ENCODE measurements at places on chromosomes 7 and 10.

GRCh38 chr10:69715156-69715898 lies 85.3 kb downstream of the FAM241B start:
- no peak for DNase-seq

- DNase-seq = no peak
Measured at GRCh38 chr10:61753453-61753852, 90.7 kb downstream of the CABCOCO1 start.

- DNase-seq = no peak
Measured at GRCh38 chr10:17003651-17004286, 125.8 kb downstream of the CUBN start.

GRCh38 chr7:106001886-106002285 lies 38.8 kb downstream of the CDHR3 start:
- no peak for DNase-seq

DNA sequence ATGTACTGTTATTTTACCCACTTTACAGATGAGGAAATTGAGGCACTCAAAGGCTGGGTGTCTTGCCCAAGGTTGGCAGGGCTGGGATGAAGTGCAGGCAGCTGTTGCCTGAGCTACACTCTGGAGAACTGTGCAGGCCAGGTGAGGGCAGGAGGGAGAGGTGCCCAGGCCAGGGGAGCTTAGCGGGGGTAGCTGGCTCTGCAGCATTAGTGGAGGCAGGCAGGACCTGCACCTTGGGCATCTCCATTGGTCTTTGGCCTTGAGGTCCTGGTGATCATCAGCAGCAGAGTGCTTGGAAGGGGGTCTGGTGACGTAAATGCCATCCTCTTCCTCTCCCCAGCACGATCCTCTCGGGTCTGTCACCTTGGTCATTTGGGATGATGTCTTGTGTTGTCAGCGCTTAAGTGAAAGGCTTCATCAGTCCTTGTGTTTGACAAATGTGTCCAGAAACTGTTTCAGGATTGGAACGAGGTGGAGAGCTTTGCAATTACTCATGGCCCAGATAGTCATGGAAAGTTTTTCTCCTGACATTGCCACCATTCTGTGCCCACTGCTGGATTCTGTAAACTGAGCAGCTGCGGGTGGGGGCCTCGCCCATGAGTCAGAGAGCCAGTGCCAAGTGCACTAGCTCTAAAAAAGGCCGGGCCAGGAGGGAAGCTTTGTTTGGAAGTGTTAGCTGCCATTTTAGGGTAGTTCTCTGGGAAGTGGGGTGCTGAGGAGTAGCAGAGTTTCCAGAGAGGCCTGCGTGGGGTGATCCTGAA lies 47.6 kb downstream of the TSPAN15 start:
- no peak for DNase-seq

DNA sequence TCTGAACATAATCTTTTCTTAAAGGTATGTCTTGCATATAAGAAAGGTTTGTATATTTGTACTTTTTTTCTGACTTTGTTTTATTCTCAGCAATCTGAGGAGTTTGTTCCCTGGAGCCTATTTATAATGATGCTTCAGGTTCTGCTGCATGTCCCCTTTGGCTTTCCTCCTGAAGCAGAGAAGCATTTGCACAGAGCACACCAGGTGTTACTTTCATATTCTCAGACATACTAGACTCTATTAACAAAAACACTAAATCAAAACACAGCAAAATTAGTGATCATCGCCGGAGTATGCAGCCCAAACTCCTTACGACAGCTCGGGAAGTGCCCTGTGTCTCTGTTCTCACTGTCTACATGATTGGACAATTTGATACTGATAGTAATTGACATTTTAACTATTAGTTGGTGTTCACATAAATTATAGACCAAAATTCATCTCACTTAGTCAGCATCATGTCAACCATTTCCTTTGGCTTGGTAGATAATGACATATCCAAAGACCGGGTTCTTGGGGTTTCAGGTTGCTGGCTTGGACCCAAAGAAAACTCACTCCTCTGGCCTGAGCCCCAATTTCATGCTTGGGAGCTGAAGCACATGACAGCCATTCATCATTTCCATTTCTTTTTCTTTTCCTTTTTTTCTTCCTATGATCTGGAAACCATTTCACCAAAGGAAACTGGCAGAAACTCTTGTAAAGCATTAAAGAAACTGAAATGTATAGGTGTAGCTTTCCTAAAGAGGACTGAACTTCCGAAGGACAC lies 400.1 kb upstream of the NRP1 start:
- no peak for DNase-seq

DNA sequence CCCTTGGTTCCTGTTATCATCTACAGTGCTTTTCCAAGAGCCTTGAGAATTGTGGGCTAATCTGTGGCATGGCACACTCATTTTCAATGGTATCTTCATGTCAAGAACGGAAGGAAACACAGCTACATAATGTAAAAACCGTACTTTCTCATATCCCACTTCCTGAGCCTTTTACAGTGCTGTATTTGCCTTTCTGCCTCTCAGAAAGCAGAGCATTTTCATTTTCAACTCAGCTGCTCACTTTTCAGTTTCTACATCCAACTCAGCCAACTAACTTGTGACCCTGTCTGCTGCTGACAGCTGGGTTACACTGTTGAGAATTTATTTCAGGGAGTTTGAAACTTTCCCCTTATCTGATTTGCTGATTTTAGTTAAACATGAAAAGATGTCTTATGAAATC lies 875.8 kb upstream of the KCND2 start:
- DNase-seq = no peak

DNA sequence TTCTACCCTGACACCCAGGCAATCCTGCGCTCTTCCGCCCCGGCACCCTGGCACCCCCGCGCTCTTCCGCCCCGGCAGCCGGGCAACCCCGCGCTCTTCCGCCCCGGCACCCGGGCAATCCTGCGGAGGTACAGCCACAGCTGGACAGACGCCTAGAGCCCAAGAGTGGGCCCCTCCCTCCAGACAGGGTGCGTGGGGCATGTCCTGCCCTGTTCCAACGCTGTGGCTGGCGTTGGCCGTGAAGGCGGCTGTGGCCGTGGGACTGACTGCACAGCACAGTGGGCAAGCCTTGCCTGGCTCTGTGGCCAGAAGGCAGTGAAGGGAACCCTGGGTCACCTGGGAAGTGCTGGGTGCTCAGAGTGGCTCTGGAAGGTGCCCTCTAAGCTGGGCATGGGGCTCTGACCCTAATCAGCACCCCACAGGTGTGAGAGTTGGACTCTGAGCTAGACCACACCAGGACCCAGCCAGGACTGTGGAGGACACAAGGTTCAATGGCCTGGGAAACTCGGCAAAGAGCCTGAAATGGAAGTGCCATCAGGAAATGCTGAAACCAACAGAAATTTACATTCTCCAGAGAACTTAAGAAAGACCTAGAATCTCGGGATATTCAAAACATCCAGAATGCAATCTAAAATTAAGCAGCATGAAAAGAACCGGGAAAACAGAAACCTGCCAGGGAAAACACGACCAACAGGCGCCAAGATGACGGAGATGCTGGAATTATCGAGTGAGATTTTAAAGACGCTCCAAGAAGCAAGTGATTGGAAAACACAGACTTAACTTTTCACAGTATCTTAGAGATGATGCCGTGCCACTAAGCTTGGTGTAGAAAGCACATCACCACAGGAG lies 253.6 kb downstream of the ELFN1 start:
- no peak for DNase-seq

DNA sequence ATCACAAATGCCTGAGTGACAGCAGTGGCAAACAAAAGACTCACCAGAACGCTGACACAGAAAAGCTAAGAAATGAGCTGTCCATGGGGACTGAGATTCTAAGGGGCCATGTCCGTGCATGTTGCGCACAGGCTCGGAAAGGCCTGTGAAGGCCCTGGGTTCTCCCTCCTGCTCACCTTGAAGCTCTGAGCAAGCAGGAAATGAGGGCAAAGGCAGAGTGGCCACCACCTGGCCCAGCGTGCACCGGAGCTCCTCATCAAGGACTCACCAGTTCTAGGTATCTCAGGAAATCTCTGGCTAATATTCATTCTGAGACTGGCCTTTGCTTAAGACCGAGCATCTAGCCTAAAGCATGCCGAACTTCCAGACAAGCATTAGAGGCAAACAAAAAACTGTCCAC lies 52.7 kb downstream of the MAD1L1 start:
- no peak for DNase-seq

GRCh38 chr7:81244224-81244623 lies 325.4 kb upstream of the SEMA3C start:
- DNase-seq = no peak

DNA sequence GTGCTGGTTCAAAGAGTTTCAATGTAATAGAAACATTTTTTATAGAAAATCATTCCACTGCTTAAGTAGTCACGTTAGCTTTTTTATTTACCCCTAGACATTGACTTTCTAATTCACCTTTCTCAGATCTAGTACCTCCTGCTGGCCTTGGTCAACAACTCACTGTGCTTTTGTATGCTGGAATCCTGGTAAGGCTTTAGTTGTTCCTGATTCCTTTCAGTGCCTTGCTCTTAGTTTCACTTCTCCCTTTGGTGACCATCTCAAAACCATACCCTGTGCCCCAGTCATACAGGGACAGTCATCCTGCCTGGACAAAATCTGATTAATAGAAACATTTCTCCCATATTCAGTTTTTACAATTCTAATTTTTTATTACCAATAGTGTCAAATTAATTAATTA lies 130.2 kb downstream of the GPR37 start:
- DNase-seq = no peak

DNA sequence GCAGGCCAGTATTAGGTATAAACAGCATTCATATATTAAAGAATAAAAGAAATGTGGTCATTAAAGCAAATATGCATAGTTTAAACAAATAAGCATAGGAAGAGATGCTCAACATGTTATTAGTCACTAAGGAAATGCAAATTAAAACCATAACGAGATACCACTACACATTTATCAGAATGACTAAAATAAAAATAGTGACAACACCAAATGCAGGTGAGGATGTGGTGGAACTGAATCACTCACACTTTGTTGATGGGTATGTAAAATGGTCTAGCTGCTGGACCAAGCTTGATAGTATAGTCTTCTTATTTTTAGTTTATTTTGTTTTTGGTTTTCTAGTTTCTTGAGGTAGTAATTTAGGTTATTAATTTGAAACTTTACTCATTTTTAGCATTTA lies 242.9 kb downstream of the HGF start:
- DNase-seq = no peak
